Dorsolateral prefrontal cortex (tissue), 122 donors: ENCODE measurements at places on chromosomes 3 and 15. TPM values are rescaled to one million over a fixed set of nuclear protein-coding genes. Genes with fewer than 3 reads are reported as not detected.
A peak's percentile ranks its signal among the peaks of the same experiment; 100 is the strongest.

GRCh38 chr3:126476166-126477060 lies 722 bp upstream of the ZXDC start:
- DNase-seq, result peak; percentile 38

SPG21 gene
- 44.8 TPM for total RNA-seq

DNA sequence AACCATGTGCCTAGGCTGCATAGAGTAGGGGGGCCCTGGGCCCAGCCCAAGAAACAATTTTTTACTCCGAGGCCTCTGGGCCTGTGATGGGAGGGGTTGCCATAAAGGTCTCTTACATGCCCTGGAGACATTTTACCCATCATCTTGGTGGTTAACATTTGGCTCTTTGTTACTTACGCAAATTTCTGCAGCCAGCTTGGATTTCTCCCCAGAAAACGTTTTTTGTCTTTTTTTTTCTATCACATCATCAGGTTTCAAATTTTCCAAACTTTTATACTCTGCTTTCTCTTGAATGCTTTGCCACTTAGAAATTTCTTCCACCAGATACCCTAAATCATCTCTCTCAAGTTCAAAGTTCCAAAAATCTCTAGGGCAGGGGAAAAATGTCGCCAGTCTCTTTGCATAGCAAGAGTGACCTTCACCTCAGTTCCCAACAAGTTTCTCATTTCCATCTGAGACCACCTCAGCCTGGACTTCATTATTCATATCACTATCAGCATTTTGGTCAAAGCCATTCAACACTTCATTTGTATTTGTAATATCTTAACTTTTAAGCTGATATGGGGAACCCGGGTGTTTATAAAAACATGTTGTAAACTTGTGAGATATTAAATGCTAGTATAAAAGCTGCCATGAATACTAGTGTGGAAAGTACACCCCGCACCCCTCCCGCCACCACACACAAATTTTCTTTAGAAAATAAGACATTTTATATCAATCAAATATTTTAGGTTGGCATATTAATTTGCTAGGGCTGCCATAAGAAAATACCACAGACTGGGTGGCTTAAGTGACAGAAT lies 56.0 kb upstream of the PLSCR4 start:
- DNase-seq, result no peak

- DNase-seq, result no peak
Measured at GRCh38 chr15:87619161-87619960, 637.2 kb downstream of the NTRK3 start.

APBA2 gene
- 165 TPM for total RNA-seq

POLR2M gene
- total RNA-seq, result 76.3 TPM
